Stimulated activated CD4-positive, alpha-beta T cell treated with anti-CD3 and anti-CD28 coated beads, TNF-alpha, amount 100 ng/mL, for 1 hour (primary cell): ENCODE measurements at places on chromosomes 7 and 10.

- DNase-seq: no peak
These were observed 32.0 kb downstream of the FRA10AC1 start for GRCh38 chr10:93670372-93670771.

- DNase-seq: no peak
These were observed 188.1 kb downstream of the SDHAF3 start for GRCh38 chr7:97305589-97305988.

GRCh38 chr10:92242910-92243671 lies 47.8 kb downstream of the CPEB3 start:
- peak; percentile 14 for DNase-seq

GRCh38 chr7:82319674-82320118 lies 123.9 kb downstream of the CACNA2D1 start:
- DNase-seq: no peak

GRCh38 chr10:31383810-31384588 lies 65.0 kb downstream of the ZEB1 start:
- DNase-seq: no peak

DNA sequence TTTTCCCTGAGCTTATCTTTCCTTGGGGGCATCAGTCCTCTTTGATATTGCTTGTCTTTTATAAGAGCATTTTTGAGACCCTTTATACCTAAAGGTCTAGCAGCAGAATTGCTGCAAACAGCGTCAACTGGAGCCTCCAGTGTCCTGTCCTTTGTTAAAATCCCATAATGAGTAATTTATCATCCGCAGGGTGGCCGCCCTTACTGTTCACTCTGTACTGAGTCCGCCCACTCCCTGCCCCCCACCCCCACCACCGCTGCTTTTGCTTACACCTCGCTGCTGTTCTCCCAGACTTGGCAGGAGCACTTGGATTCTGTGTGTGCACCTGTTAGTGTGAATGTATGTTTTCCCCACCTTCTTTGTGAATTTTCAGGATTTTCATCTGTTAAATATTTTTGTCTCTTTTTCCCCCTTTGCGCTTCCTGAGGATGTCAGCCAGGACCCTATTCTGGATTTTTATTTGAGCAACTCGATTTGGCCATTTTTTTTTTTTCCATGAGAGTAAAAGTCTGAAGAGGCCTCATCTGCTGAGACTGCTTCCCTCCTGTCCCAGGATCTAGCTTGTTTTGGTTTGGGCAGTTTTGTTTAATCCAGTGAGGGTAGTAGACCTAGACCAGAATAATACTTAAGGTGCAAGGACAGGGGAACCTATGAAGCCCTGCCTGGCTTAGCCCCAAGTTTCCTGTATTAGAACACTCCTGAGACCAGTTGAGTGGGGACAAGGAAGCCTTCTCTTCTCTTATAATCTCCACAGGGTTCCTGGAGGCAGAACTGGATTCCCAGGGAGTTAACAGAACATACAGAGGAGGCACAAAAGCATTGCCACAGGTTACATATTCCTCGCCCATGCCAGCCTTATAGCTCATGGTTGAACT lies 8.2 kb downstream of the AGFG2 start:
- no peak for DNase-seq

DNA sequence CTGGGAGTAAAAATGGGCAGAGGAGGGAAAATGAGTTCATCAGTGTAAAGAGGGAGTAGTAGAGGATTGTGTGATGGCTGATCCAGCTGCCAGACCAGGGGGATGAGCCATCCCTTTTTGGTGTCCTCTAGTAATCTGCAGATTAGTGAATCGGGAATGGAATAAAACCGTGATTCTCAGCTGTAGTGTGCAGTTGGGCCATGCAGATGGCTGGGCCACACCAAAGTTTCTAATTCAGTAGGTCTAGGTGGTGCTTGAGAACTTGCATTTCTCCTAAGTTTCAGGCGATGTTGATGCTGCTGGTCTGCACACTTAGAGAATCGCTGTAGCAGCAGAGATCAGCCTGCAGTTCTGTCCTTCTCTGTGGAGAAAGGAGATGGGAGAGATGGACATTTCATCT lies 22.7 kb downstream of the PDCD11 start:
- DNase-seq: no peak

DNA sequence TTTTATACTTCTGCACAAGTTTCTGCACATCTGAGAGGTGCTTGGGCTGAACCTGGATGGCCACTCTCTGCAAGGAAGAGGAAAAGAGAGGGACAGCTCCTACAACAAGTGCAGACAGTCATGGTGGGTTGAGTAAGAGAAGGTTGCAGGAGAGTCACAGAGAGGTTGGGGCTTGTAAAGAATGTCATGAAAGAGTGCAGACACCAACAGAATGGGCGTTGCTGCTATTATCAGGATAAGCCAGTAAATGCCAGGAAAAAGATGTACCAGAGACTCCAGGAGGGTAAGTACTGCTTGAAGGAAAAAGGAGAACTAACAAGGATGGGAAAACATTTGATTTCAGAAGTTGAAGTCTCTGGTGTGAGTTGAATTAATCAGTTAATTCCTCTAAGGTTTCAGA lies 77.8 kb upstream of the NRP1 start:
- no peak for DNase-seq

GRCh38 chr10:117226813-117227451 lies 14.0 kb upstream of the SLC18A2 start:
- DNase-seq: no peak

DNA sequence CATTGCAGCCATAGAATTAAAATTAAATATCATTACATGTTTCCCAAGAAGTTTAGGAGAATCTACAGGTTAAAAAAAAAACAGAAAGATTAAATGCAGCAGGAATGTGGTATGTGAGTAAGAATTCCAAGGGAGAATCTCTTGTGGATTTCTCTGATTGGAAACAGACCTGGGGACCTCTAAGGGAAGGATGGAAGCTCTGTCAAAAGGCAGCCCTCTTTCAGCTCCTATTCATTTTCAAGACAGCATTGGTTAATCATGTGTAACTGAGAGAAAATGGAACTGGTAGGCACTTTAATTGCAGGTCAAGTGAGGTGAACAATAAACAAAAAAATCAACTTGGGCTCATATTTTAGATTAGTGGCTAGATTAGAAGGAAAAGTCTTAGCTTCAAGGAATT lies 81.4 kb upstream of the MTPN start:
- no peak for DNase-seq

DNA sequence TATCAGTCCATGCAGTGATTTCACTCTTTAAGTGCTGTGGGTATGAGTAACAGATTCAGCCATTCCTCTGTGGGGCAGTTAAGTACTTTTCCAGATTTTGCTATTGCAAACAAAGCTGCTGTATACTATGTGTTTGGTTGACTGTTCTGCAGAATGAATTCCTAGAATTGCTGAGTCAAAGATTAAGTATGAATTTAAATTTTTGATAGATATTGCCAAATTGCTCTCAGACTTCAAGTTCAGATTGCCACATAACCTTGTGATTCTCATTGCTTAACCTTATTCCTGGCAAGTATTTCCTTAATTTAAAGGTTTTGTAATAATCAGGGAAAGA lies 21.6 kb upstream of the SAR1A start:
- DNase-seq: no peak

GRCh38 chr7:130752424-130752823 lies 18.4 kb upstream of the KLF14 start:
- DNase-seq: no peak

DNA sequence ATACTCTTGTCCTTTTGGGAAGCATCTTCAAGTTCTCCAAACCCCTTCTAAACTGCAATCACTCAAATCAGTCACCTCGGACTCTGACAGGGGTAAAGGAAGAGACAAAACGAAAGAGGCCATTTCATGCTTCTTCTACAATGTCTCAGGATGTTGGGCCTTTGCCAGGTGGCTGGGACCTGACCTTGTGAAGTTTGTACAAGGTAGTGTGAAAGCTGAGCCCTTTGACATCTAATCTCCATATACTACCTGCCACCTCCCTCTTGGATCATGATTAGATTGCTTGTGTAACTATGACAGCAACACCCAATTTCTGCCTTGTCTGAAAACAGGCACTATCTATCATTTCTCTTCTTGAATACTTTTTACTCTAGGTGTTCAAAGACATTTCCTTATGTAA lies 35.1 kb upstream of the PDLIM1 start:
- DNase-seq: no peak

DNA sequence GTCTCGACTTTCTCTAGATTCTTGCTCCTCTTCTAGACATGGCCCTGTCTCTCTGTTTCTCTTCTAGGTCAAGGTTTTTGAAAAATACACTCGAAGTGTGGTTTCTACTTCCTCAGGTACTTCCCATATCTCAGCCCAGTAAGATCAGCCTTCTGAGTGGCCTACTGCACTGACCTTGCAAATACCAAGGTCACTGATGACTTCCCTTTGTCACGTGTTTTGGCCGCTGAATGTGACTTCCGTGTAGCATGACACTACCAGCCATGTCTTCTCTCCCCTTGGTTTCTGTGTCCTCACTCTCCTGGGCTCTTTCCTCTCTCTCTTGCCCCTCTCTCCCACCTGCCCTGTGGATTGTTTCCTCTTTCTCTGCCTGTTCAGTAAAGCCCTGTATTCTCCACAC lies 7.9 kb upstream of the WIPF3 start:
- no peak for DNase-seq

DNA sequence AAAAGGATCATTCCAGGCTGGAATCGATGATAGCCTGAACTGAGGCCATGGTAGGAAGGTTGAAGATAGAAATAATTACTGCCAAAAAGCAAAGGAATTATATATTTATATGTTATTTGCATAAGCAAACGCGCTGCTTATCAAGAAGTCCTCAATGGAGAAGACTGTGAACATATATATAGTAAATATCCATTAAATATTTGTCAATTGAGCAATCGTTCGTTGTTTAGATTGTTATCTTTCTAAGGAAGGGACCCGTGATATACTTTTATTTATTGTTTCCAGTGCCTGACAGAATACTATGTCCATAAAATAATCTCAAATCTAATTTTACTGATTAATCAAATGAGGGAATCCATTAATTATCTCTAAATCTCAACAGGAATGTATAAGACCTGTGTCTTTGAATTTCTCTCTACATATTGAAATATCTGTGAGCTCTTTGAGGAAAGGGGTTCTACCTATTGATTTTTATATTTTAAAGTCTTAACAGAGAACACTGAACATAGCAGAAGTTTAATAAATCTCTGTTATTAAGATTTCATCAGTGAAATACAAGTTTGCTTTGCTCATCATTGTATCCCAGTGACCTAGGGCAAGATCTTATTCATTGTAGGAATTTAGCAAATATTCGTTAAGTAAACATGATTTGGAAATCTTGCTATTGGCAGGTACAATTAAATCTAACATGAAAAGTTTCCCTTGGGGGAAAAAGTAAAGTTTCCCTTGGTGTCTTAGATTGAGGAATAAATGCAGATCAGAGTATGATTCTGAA lies 12.0 kb upstream of the HERC4 start:
- no peak for DNase-seq

- DNase-seq: no peak
These were observed 11.3 kb upstream of the PHYH start for GRCh38 chr10:13311177-13311575.

DNA sequence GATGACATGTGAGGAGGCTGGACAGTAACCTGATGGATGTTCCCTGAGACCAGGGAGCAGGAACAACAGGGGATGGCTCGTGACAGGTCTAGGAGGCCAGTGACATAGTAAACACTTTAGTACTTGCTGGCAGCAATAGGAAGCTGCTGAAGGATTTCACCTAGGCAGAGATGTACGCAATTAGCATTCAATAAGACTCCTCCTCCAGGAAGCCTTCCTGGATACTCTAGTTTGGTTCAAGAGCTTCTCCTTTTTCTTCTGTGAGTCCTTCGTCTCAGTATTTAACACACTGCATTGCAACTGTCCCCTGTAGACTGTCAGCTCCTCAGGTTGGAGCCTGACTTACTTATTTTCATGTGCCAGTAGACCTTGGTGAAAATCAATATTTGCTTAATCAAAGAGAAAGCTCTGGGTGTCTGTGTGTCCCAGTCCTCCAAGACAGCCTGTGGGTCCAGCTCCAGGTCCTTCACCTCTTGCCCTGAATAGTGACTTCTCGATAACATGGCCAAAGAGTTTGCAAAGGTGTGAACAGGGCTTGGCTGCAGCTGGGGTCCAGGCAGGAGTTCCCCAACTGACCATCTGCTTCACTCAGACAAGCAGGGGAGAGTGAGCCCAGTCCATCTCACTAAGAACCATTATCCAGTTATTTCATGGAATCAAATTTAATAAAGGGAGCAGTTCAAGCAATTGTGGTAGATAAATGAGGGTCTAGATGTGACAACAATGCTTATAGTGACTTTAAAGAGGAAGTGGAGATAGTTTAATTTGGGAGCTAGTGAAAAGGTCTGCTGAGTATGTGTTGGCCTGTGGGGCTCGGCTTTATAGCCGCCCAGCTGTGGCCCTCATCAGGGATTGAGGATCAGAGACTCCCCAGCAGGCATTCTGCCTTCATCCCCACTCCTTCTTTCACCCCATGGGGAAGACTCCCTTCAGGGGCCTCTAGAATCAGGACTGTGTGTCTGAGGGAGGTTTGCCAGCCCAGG lies 9.4 kb downstream of the TMEM273 start:
- no peak for DNase-seq

DNA sequence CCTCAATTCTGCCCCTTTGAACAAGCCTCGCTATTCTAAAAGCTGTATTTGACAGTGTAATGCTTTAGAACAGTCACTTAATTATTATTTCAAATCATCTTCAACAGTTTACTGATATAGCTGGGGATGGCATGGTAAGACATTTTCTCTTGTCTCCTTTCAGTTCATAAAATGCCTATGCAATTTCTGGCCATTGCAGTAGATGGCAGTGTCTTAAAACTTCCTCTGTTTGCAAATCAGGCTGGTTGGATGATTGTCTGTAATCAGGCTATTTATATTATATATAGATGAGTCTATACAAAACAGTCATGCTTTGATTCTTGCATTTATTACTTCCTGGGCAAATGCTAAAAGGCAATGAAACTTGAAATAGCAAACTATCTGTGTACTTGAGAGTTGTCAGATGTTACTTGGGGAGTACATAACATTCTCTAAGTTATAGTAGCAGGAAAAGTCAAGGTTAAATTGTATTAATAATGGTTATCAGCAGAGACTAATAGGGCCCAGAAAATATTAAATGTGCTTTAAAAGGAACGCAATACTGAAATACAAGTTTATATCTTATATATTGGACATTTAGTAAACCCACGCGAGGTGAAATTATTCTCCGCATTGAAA lies 55.5 kb upstream of the LHFPL3 start:
- no peak for DNase-seq

GRCh38 chr7:97003262-97004246 lies 1.8 kb upstream of the DLX6 start:
- DNase-seq: no peak
